ENCODE measurements at places on chromosomes 2 and 18.

DNA sequence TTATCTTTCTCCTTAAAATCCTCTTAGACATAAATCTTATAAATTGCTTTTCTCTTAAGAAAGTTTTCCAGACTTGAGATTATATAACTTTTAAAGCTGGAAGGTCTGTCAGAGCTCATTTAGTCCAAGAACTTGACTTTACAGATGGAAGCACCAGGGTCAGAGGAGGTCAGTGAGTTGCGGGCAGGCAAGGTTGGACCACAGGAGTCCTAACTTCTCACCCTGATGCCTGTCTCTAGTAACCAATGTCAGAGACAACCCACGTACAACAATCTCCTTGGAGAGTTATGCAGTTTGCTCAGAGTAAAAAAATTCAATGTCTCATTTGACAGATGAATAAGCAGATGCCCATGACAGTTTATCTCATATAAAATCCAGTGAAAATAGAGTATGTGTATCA lies 203.9 kb downstream of the DLGAP1 start:
- no peak for DNase-seq

GRCh38 chr18:26436176-26437051 lies 111.9 kb downstream of the KCTD1 start:
- no peak for DNase-seq

DNA sequence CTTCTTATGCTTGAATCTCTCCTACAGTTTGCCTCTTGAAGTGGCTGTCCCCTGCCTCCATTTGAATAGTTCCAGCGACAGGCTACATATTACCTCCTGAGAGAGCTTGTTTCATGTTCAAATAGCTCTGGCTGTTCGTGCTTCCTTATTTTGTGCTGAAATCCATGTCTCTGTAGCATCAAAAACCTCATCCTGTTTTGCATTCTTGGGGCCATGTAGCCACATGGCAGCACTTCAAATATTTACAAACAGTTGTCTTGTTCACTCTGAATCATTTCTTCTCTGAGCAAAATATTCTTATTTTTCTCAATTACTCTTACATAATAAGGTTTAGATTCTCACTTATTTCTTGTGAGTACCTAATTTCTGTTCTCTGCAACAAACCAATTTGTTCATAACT lies 1243.1 kb upstream of the NXPH2 start:
- DNase-seq = no peak

- DNase-seq = no peak
Observed at GRCh38 chr2:6771634-6772611, 93.8 kb downstream of the CMPK2 start.

DNA sequence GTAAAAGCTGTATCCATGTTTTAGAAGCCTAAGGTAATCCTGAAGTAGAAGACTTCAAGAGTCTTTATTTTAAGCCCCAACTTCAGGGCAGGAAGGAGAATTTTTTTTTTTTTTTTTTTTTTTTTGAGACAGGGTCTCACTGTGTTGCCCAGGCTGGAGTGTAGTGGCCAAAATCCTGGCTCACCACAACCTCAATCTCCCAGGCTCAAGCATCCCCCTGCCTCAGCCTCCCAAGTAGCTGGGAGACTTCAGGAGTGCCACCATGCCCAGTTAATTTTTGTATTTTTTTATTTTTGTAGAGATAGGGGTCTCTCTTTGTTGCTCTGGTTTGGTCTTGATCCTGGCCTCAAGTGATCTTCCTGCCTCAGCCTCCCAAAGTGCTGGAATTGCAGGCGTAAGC lies 3.3 kb upstream of the RNF152 start:
- no peak for DNase-seq

GRCh38 chr2:204863336-204863735 lies 318.1 kb downstream of the PARD3B start:
- no peak for DNase-seq

- no peak for DNase-seq
Observed at GRCh38 chr2:74447230-74447999, 5.7 kb upstream of the RTKN start.

Data from T-helper 9 cell (primary cell).